ENCODE measurements at places on chromosomes 2 and 18. TPM values are rescaled to one million over a fixed set of nuclear protein-coding genes. Genes with fewer than 3 reads are reported as not detected.

Gene SLC8A1
- 2.4 TPM for total RNA-seq

Gene MYL1
- total RNA-seq = not detected

Gene MBD1
- total RNA-seq = 109 TPM

Gene CHRND
- total RNA-seq = not detected

Gene ALLC
- total RNA-seq = not detected

Gene LHCGR
- total RNA-seq = not detected

Gene FKBP7
- 3.9 TPM for total RNA-seq

Gene MAP4K4
- 34.1 TPM for total RNA-seq

Gene GAREM1
- 56.2 TPM for total RNA-seq

Gene DNAH7
- 0.30 TPM for total RNA-seq

Gene REG3A
- total RNA-seq = not detected

Gene WBP1
- 40.7 TPM for total RNA-seq

Gene TXNDC2
- total RNA-seq = not detected

Gene RAD51AP2
- total RNA-seq = 0.11 TPM

Gene LOXHD1
- not detected for total RNA-seq

Gene C2orf74
- 11.4 TPM for total RNA-seq

GRCh38 chr2:179877601-179878364 is 16.4 kb upstream of the ZNF385B start:
- no peak overlapping the region for H3K27ac ChIP-seq
- H3K4me3 ChIP-seq = no peak overlapping the region
- H3K27me3 ChIP-seq = no peaks in the 10 kb centered on the region
- H3K4me1 ChIP-seq = no peaks in the 10 kb centered on the region
- no peaks in the 10 kb centered on the region for H3K36me3 ChIP-seq
- DNase-seq = no peak

GRCh38 chr2:179745635-179746256 is 115.7 kb downstream of the ZNF385B start:
- peaks cover 7% of the 10 kb centered on the region for H3K4me1 ChIP-seq
- H3K36me3 ChIP-seq = no peaks in the 10 kb centered on the region
- H3K4me3 ChIP-seq = no peak overlapping the region
- no peak for DNase-seq

GRCh38 chr2:38148501-38148900 is 72.5 kb upstream of the CYP1B1 start:
- H3K4me3 ChIP-seq = no peak overlapping the region
- DNase-seq = no peak
- no peaks in the 10 kb centered on the region for H3K36me3 ChIP-seq
- no peak overlapping the region for H3K27ac ChIP-seq
- no peaks in the 10 kb centered on the region for H3K27me3 ChIP-seq

GRCh38 chr2:29607038-29607420 is 314.4 kb downstream of the ALK start:
- no peak overlapping the region for H3K4me3 ChIP-seq
- H3K27me3 ChIP-seq = no peaks in the 10 kb centered on the region
- DNase-seq = no peak
- no peaks in the 10 kb centered on the region for H3K36me3 ChIP-seq

DNA sequence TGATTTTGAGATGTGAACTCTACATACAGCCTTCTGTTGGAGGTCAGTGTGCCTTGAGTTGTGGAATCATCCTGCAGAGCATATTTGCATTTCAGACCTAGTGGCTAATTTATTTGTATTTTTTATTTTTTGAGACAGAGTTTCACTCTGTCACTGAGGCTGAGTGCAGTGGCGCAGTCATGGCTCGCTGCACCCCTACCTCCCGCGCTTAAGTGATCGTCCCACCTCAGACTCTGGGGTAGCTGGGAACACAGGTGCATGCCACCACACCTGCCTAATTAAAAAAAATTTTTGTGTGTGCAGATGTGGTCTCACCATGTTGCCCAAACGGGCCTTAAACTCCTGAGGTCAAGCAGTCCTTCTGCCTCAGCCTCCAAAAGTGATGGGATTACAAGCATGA is 104.4 kb downstream of the ASXL3 start:
- H3K4me3 ChIP-seq = no peak overlapping the region
- no peaks in the 10 kb centered on the region for H3K4me1 ChIP-seq
- H3K36me3 ChIP-seq = no peaks in the 10 kb centered on the region
- H3K27me3 ChIP-seq = no peaks in the 10 kb centered on the region
- DNase-seq = no peak

- H3K27me3 ChIP-seq = no peaks in the 10 kb centered on the region
- DNase-seq = no peak
- no peak overlapping the region for H3K4me3 ChIP-seq
- no peak overlapping the region for H3K27ac ChIP-seq
- H3K36me3 ChIP-seq = no peaks in the 10 kb centered on the region
- H3K4me1 ChIP-seq = no peaks in the 10 kb centered on the region
Observed at GRCh38 chr18:34131006-34131405, 93.7 kb downstream of the NOL4 start.

DNA sequence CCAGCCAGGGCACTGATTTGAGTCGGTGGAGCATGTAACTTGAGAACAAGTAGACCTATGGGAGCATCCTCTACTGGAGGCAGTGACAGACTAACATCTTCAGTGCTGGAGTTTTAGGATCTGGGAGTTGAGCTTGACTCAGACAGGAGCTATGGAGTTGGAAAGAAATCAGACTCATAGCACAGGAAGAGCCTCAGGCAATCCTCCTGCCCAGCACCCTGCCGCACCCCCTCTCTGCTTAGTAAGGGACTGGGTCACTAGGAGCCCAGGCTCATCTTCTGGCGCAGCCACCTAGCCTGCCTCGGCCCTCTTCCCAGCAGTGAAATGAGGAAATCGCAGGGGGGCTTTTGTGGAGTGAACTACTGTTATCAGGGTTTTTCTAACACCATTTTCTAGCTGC is 3.6 kb downstream of the ARID5A start:
- peaks cover 4% of the 10 kb centered on the region for H3K36me3 ChIP-seq
- H3K27ac ChIP-seq = no peak overlapping the region
- H3K4me1 ChIP-seq = peaks cover 57% of the 10 kb centered on the region
- DNase-seq = no peak
- H3K27me3 ChIP-seq = no peaks in the 10 kb centered on the region

DNA sequence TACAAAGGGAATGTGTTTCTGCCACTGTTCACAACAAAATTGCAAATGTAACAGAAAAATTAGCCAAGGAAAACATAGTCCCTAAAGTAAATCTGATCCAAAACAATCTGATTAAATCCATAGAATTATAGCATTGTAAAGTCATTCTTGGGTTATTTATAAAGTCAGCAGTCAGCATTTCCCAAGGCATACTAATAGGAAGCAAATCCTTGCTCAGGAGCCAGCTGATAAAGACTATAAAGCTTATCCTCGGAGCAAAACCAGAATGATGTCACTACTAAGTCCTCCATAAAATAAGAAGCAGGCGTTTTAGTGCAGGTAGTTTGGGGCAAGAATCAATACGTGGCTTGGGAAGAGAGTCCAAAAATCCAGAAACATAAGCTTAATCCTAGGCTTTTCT is 67.3 kb upstream of the CSRNP3 start:
- H3K36me3 ChIP-seq = no peaks in the 10 kb centered on the region
- no peak overlapping the region for H3K27ac ChIP-seq
- no peak for DNase-seq
- no peak overlapping the region for H3K4me3 ChIP-seq

DNA sequence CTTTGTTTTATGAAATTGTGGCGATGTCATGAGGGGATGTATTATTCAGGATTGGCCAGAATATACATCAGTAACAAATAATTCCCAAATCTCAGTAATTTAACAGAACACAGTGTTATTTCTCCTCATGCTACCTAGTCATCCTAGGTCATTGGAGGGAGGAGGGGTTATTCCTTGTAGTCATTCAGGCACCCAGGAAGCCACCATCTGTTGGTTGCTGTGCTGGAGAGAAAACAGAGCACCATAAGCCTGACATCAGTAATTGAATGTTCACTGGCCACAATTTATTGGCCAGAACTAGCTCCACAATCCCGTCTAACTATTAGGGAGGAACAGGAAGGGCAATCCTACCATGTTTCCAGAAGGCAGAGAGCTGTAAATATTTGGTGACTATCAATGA is 303.5 kb upstream of the CELF4 start:
- no peaks in the 10 kb centered on the region for H3K27me3 ChIP-seq
- no peak for DNase-seq
- no peak overlapping the region for H3K4me3 ChIP-seq
- no peak overlapping the region for H3K27ac ChIP-seq
- H3K36me3 ChIP-seq = no peaks in the 10 kb centered on the region

- H3K27ac ChIP-seq = no peak overlapping the region
- H3K27me3 ChIP-seq = no peaks in the 10 kb centered on the region
- H3K4me3 ChIP-seq = no peak overlapping the region
Observed at GRCh38 chr2:19287324-19287723, 71.1 kb downstream of the OSR1 start.

DNA sequence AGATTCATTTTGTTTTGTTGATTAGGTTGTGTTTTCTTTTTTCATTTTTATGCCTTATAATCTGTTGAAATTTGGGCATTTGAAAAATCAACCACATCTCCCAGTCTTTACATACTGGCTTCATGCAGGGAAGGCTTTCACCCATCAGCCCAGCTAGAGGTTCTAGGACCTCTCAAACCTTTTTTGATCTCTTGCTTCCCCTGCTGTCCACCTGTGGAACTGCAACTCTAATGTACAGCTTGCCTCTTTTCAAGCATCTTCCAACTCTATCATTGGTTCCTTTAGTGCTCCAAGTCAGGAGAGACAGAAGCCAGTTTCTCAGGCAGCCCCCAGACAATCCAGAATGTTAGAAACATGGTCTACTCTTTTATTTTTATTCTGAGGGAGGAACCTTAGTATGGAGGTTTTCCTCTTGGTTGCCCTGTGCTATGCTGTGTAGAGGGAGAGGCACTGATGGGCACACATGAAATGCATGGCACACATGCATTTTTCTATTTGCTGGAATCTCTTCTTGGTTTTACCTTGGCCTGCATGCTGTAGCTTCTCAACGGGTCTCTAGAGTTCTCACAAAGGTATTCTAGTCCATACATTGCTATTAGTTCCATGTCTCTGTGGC is 107.2 kb upstream of the L3MBTL4 start:
- no peaks in the 10 kb centered on the region for H3K4me1 ChIP-seq
- no peaks in the 10 kb centered on the region for H3K27me3 ChIP-seq
- no peaks in the 10 kb centered on the region for H3K36me3 ChIP-seq

GRCh38 chr18:31161757-31162418 is 768 bp downstream of the DSC1 start:
- peak overlapping the region; percentile 69 for H3K27ac ChIP-seq
- H3K27me3 ChIP-seq = no peaks in the 10 kb centered on the region
- no peak for DNase-seq
- H3K36me3 ChIP-seq = no peaks in the 10 kb centered on the region

DNA sequence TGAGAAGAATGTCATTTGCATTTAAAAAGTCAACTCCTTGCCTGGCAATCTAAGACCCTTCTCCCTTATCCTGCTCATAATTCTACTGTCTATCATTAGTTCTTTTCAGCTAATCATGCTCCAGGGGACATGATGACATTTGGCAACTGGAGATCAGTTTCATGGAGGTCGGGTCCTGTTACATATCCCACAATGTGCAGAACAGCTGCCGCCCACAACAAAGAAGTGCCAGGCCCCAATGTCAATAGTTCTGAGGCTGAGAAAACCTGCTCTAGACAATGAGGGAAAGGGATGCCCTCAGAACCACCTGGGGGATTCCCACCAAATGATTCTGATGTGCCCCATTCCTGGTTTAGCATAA is 53.4 kb upstream of the IL1RL1 start:
- peaks cover 4% of the 10 kb centered on the region for H3K27me3 ChIP-seq
- no peak overlapping the region for H3K27ac ChIP-seq
- no peak overlapping the region for H3K4me3 ChIP-seq
- peaks cover 4% of the 10 kb centered on the region for H3K4me1 ChIP-seq
- no peak for DNase-seq
- no peaks in the 10 kb centered on the region for H3K36me3 ChIP-seq

DNA sequence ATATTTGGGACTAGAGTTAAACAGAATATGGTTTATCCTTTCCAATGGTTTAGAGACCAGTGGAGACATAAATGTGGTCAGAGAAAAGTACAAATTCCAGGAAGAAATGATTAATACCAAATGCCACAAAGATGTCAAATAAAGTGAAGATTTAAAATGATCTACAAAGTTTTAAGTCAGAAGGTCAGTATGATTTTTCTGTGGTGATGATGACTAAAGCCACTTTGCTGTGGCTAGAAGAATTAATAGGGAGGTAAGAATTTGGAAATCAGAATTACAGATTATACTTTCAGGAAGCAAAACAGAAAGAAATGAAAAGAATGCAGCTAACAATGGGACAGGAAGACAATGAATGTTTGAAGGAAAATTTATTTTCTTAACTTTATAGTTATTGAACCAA is 91.5 kb upstream of the CDH7 start:
- H3K4me3 ChIP-seq = no peak overlapping the region
- DNase-seq = no peak
- no peaks in the 10 kb centered on the region for H3K4me1 ChIP-seq
- no peaks in the 10 kb centered on the region for H3K36me3 ChIP-seq

GRCh38 chr2:16239296-16239850 is 299.0 kb downstream of the MYCN start:
- H3K36me3 ChIP-seq = no peaks in the 10 kb centered on the region
- H3K4me3 ChIP-seq = no peak overlapping the region
- H3K27me3 ChIP-seq = peaks cover 8% of the 10 kb centered on the region
- no peaks in the 10 kb centered on the region for H3K4me1 ChIP-seq
- no peak for DNase-seq
- H3K27ac ChIP-seq = no peak overlapping the region

- H3K27ac ChIP-seq = no peak overlapping the region
- no peaks in the 10 kb centered on the region for H3K4me1 ChIP-seq
- H3K36me3 ChIP-seq = no peaks in the 10 kb centered on the region
- no peak overlapping the region for H3K4me3 ChIP-seq
Observed at GRCh38 chr2:137467246-137467862, 496.9 kb upstream of the HNMT start.

- H3K4me1 ChIP-seq = no peaks in the 10 kb centered on the region
- no peak overlapping the region for H3K4me3 ChIP-seq
- H3K36me3 ChIP-seq = no peaks in the 10 kb centered on the region
- H3K27me3 ChIP-seq = no peaks in the 10 kb centered on the region
- no peak for DNase-seq
- H3K27ac ChIP-seq = no peak overlapping the region
Observed at GRCh38 chr2:2671826-2672225, 340.8 kb upstream of the MYT1L start.

- no peaks in the 10 kb centered on the region for H3K27me3 ChIP-seq
- no peak for DNase-seq
- H3K4me3 ChIP-seq = no peak overlapping the region
- no peak overlapping the region for H3K27ac ChIP-seq
- H3K4me1 ChIP-seq = no peaks in the 10 kb centered on the region
- no peaks in the 10 kb centered on the region for H3K36me3 ChIP-seq
Observed at GRCh38 chr2:70460333-70460732, 93.3 kb downstream of the TGFA start.

GRCh38 chr18:23824240-23824639 is 135.0 kb downstream of the LAMA3 start:
- no peak for DNase-seq
- no peaks in the 10 kb centered on the region for H3K27me3 ChIP-seq
- peaks cover 4% of the 10 kb centered on the region for H3K36me3 ChIP-seq
- H3K4me3 ChIP-seq = no peak overlapping the region

GRCh38 chr2:219404291-219404910 is 13.8 kb upstream of the DES start:
- DNase-seq = no peak
- H3K27ac ChIP-seq = no peak overlapping the region
- H3K4me1 ChIP-seq = no peaks in the 10 kb centered on the region
- no peaks in the 10 kb centered on the region for H3K36me3 ChIP-seq
- H3K4me3 ChIP-seq = no peak overlapping the region
- H3K27me3 ChIP-seq = no peaks in the 10 kb centered on the region

Data from suprapubic skin (tissue), 4 donors.